Renal pelvis (tissue), 12 donors: ENCODE measurements at places on chromosomes 5 and 9.

DNA sequence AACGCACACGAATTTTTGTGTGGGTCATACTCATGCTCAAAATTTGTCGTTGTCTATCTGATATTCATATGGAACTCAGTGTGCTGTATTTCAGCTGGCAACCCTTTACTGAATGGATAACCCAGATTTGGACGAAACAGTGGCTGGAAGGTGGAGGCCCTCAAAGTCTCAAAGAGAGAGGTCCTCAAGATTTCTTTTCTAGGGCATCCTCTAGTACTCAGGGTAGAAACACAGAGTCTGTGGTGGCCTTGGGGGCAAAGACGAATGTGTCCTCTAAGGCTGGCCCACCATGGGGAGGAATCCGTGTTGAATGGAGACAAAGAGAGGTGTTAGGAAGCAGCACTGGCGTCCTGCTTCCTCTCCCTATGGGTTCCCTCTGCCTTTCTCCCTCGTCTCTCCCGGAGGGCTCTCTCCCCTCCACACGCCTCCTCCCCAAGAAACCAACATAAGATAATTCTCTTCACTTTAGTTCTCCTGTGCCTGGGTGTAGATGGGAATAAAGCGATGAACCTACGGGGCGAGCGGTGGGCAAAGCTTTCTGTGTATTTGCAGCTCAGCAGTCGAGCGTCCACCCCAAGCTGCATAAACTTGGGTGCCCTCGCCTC lies 333.7 kb downstream of the CWC27 start:
- DNase-seq = peak; percentile 17

GRCh38 chr9:127283917-127284497 lies 19.4 kb downstream of the GARNL3 start:
- peak; percentile 9 for DNase-seq

DNA sequence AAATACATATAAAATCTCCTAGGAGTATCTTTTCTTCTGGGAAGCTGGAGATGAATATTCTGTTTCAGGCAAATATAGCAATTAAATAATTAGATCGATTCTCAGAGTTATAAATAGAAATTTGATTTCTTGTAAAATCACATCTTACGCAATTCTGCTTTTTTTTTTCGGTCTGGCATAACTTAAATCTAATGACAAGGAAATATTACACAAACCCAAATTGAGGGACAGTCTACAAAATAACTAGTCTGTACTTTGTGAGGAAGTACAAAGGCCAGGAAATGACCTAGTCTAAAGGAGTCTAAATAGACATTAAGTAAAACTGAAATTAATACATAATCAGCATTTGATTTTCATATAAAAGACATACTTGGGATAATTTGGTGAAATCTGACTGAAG lies 133.3 kb downstream of the KIAA0825 start:
- DNase-seq = no peak

DNA sequence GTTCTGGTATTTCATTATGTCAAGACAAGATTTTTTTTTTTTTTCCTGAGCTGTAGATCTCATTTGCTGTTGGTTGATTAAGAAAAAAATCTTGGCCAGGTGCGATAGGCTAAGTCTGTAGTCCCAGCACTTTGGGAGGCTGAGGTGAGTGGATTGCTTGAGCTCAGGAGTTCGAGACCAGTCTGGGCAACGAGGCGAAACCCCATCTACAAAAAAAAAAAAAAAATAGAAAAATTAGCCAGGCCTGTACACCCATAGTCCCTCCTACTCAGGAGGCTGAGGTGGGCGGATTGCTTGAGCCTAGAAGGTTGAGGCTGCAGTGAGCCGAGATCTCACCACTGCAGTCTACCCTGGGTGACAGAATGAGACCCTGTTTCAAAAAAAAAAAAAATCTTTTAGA lies 12.2 kb downstream of the CDC42SE2 start:
- no peak for DNase-seq

- no peak for DNase-seq
Measured at GRCh38 chr5:38634568-38635369, 78.3 kb upstream of the LIFR start.

DNA sequence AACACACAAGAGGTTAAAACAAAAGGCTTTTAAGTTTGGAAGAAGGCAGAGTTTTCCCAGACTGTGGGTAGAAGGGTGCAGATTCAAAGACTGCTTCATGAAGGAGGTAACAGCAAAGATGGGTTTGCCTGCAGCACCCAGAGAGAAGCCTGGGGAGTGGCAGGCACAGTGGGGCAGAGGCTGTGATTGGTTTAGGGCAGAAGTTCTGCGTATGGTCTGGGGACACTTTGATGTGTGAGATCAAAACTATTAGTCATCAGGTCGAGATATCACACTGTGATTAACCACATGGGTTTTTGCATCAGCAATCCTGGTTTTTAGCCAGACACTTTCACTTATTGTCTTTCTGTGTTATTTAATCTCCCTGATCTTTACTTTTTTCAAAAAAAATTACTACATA lies 188.8 kb upstream of the GLRA1 start:
- DNase-seq = no peak

- no peak for DNase-seq
Measured at GRCh38 chr5:53037141-53037859, 48.1 kb downstream of the ITGA2 start.
